ENCODE measurements at places on chromosomes 4 and X.

- DNase-seq = no peak
Measured at GRCh38 chrX:15903186-15903681, 48.6 kb upstream of the AP1S2 start.

DNA sequence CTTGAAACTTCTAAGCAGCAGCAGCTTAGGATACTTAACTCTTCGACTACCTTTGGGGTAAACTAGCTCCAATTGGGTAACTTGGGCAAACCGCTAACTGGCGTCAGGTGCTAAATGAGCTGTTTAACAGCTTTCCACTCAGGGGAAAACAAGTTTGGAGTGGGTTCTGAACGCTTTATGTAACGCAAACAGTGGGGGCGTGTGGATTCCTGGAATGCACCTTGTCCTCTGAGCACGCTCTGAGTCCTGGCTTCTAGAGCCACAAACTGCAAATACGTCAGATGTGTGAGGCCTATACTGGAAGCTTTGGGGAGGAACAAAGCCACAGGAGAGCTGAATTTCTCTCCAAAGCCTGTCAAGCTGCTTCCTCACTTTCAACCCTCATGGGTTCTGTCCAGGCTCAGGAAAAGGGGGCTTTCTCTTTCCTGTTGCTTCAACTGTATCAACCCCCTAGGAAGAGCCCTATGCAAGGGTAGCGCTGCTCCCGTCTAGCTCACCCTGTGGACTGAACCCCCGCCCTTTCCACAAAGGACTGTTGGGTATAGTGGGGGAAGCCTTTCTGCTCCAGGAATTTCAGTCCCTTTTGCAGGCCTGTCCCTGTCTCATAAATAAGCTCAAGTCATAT, 4.5 kb upstream of the WDR1 start:
- DNase-seq = no peak

- no peak for DNase-seq
Measured at GRCh38 chr4:21083413-21083812, 383.2 kb downstream of the PACRGL start.

DNA sequence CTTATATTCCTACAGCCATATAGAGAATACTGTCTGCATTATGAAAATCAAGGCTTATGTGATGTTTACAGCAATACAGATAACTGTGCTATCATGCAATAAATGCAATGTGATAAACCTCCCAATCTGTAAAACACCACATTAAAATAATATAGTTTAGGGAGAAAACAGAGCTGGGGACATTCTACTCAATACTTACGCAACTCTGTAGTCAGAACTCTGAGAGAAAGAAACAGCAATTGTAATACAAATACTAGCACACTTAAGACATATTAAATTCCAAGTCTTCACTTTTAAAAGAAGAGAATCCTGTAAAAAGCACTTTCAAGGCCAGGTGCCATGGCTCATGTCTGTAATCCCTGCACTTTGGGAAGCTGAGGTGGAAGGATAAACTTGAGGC, 61.4 kb downstream of the ANKRD17 start:
- no peak for DNase-seq

DNA sequence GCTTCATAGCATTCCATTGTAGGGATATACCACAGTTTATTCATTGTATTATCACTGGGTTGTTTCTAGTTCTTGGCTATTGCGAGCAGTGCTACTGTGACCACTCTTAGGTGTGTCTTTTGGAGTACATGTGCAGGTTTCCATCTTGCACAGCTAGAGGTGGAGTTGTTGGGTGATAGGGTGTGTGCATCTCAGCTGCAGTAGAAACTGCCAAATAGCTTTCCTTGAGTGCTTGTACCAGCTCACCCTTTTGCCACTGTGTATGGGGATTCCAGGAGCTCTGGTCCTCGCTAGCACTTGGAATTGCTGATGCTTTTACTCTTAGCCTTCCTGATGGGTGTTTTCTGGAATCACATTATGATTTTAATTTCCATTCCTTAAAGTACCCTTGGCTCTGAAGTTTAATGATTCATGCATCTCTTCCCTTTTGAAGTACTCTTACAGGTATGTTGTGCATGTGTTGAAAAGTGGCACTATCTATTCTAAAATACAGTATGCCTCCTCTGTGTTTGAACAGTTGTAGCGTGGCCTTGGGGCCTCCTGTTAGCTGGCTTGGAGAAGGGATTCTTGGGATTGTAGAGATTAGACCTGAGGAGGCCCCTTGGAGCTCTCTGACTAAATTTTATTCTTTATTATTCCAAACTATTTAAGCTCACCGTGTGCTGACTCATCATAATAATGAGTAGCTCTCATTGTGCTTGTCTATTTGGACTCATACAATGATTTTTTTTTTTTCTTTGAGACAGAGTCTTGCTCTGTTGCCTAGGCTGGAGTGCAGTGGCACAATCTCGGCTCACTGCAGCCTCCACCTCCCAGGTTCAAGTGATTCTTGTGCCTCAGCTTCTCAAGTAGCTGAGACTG, 38.4 kb downstream of the HTT start:
- no peak for DNase-seq

GRCh38 chr4:79625361-79625760, 217.3 kb upstream of the GK2 start:
- no peak for DNase-seq

GRCh38 chr4:20311856-20312255, 60.2 kb downstream of the SLIT2 start:
- DNase-seq = no peak

DNA sequence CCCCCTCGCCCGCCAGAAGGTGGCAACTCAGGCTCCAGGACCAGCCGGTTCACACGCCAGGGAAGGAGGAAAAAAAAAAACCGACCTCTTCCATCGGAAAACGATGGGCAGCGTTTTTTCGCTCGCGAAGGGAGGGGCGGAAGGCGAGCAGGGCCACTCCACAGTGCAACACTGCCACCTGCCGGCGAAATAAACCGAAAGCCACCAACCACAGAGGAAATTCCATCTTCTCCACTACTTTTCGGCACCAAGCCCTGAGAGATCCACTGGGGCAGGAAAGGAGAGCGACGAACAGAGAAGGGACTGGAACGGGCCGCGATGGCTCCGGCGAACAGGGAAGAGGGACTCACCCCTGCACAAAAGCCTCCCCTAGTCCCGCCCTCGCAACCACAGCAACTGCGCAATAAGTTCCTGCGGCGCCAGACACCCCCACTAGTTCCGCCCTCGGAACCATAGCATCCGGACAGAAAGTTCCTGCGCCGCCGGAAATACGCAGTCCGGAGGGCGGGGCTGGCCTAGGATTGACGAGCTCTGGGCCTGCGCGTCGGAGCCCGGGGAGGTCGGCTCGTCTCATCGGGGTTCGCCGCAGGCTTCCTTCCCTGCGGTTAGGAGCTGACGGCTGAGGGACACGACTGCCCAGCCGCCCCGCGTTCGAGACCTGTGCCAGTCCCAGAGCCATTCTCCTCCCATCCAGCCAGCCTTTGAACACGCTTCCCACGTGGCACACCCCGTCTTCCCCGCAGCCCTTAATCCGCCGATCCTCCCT, 23.4 kb downstream of the FAM156A start:
- DNase-seq = peak; percentile 92

DNA sequence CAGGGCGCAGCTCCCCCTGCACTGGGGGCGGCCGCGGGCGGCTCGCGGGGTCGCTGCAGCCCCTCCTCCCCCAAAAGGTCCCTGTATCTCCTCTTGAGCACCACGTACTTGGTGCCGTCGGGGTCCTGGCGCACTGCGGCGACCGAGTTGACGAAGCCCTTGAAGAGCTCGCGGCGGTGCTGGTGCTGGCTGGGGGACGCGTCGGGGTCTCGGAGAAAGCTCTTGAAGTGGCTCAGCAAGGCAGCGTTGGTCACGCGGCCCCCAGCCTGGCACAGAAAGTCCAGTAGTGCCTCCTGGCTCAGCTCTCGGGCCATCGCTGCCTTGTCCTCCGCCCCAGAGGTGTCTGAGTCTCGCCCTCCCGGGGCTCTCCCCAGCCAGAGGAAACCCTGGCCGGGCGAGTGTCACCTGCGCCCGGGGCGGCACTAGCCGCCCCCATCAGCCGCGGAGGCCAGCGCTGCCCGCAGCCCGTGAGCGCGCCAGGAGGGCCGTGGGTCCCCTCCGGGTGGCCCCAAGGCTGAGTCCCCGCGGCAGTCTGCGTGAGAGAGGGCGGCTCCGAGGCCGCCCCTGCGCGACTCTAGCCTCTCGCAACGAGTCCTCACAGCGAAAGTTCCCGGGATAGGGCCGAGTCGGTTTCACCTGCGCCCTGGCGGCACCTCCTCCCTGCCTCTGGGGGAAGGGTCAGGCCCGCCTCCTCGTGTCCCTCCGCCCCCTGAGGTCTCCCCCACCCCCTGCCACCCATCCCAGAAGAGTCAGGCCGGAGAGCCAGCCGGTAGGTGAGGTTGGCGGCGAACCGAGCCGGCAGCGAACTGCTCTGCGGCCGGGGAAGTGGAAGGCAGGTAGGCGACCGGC, at the start of gene SOWAHB:
Gene SOWAHB (minus strand): TSS at position 609 of the 849 bp plus-strand sequence. CDS start 295 bp downstream, at position 314.
- no peak for DNase-seq

- DNase-seq = peak; percentile 78
Measured at GRCh38 chrX:130082244-130083106, 27.8 kb downstream of the ELF4 start.

Measured in activated naive CD4-positive, alpha-beta T cell treated with anti-CD3 and anti-CD28 coated beads, Interleukin-2, amount 50 U/mL, for 72 hours (primary cell).